ENCODE measurements at places on chromosomes 13 and 19.

DNA sequence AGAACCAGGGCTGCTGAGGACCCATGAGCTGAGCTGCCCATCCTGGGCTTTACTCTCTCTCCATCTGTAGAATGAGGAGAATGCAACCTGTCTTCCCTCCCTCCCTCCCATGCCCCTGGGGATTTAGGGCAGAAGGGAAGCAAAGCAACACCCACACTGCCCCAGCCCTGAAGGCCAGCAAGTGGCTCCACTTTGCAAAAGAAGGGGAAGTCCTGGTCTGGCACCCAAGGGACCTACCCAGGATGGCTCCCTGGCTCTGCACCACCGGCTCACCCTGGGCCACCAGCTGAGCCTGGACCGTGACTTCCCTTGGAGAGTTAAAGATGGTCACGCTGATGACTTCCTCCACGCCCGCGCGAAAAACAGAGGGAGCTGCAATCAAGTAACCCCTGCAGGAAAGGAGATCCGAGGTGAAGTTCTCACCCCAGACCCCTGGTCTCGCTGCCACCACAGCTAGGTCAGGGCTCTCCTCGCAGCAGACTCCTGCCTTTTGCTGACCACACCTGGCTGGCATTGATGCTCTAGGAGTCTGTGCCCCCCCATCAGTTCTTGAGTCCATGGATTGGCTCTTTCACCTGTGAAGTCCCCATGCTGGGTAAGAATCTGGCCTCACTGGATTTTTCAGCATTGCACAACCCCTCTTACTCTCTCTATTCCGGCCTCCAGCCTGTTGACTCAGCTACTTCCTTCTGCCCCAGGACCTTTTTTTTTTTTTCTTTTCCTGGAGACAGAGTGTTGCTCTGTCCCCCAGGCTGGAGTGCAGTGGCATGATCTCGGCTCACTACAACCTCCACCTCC, 4.6 kb downstream of the CPAMD8 start:
- DNase-seq: no peak

DNA sequence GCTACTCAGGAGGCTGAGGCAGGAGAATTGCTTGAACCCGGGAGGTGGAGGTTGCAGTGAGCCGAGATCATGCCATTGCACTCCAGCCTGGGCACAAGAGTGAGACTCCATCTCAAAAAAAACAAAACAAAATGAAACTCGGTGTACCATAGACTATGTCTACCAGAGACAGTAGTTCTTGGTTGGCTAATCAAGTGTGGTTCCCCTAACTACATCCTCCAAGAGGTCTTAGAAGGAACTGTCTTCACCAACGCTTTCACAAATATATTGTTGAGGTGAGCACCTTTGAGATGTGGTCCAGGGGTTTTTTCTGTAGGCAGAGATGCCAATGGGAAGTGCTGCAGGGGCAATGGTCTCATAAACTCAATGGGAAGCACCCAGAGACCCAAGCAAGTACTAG, 48.0 kb downstream of the RFC3 start:
- no peak for DNase-seq

DNA sequence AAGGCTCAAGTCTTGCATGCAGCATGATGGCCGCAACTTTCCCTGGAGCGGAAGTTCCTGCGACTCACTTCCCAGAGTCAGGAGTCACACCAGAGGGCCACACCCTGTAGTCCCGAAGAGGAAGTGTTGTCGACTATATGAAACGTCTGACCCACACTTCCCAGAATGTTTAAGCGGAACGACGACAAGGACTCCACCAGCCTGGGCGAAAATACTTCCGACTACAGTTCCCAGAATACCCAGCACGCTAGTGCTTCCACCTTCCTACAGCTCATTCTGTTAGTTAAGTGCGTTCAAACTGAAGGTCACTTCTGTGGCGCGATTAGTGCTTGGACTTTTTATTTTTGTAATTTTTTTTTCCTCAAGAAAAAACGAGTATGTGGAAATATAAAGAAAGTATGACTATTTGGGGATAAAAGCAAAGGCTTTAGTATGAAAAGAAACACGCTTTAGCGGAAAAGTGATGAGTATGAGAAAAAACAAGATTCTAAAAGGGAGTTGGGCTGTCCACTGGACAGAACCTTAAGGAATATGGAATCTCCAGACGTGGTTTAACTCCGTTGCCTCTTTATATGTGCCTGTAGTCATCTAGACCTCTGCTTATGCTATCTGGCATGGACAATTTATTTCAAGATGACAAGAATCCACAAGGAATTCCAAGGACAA, 15.5 kb upstream of the ZNF112 start:
- no peak for DNase-seq

DNA sequence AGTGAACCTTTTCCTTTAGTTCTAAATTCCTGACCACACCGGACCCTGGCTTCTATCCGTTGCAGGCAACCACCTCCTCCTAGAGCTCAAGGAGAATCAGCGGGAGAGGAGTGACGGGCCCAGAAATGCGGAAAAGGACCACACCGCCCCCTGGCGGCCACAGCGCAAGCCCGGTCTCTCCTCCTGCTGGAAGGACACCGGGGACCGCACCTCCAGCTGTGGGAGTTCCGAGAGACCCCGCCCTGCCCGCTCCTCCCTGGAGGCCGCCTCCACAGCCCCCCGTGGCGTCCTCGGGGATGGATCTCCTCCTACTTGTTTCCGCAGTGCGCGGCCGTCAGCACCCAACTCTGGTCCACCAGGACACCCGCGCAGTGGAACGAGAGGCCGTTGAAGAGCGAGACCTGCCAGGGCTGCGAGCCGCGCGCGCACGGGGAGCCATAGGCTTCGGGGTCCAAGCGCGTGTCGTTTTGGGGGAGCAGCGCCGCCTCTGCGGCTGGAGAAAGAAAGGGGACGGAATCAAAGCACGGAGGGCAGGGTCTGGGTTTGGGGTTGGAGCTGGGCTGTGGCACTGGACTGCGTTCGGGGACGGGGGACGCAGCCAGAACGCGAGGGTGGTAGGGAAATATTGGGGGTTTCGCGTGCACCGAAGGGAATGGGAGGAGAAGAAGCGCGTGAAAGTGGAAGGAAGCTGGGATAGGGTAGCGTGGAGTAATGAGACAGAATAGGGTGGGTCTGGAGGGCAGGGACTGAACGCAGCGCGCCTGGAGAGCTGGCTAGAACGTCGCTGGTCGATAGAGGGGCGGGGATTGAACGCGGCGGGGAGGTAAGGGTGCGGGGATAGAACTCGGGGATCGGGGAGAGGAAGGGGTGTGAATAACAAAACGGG, 2.5 kb downstream of the KLK10 start:
- DNase-seq: no peak

DNA sequence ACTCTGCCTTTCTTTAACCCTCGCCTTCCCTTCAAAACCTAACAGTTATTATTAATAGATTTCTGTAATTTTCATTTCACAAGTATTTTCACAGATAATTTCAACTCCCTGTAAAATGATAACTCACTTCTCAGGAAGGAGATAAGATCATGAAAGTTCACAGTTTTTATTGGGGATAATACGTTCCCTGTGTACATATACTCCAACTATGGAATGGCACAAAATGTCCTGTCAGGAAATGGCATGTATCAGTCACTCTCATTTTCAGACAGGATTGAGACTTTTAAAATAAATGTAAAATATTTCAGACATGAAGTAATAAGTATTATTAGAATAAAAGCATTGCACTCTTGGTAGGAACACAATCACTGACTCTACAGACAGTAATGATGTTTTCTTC, 932 bp upstream of the TRAPPC2B start:
- DNase-seq: no peak

- no peak for DNase-seq
Measured at GRCh38 chr19:49104229-49104864, 9.8 kb upstream of the LIN7B start.

- no peak for DNase-seq
Measured at GRCh38 chr13:40120781-40121180, 465.3 kb downstream of the COG6 start.

GRCh38 chr19:45016388-45017314, 15.4 kb downstream of the RELB start:
- no peak for DNase-seq

GRCh38 chr13:53216773-53217172, 188.2 kb downstream of the OLFM4 start:
- no peak for DNase-seq

- peak; percentile 89 for DNase-seq
Measured at GRCh38 chr19:12884926-12885748, 1.9 kb downstream of the KLF1 start.

GRCh38 chr19:20151617-20152145, 15.3 kb upstream of the ZNF486 start:
- no peak for DNase-seq

- no peak for DNase-seq
Measured at GRCh38 chr13:97249093-97249795, 27.1 kb downstream of the MBNL2 start.

DNA sequence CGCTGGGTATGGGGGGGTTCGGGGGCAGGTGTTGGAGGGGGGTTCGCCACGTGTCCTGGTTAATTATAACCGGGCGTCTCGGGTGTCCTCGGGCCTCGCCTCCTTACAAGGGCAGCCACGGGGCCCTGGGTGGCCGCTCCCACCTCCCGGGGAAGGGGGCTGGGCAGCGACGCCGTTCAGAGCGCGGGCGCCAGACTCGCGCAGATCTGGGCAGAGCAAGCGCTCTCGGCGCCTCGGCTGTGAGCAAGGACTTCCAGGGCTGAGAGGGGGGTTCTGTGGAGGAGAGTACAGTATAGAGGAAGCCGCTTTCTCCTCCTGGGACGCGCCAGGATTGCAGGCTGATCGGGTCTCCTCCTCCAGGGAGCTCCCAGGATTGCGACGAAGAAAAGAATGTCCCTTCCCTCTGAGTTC, 1.0 kb upstream of the CKM start:
- DNase-seq: no peak

GRCh38 chr19:31338069-31338776, 11.0 kb downstream of the TSHZ3 start:
- no peak for DNase-seq

GRCh38 chr13:59587971-59588716, 575.6 kb downstream of the DIAPH3 start:
- no peak for DNase-seq

DNA sequence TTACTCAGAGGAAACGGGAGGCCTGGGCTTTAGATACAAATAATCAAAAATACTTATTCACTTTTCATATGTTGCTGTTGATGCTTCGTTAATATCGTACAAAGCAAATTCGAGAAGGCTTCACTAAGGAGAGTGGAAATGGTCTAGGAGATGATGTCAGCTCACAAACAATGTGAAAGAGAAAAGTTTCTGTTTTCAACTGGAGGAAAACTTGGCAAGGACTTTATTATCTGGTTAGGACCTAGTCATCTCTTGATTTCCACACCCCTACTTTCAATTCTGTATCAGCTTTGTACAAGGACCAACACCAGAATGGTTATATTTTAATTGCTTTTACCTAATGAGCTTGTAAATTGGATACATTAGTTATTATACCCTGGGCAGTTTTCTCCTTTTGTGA, 88.0 kb downstream of the SLC10A2 start:
- no peak for DNase-seq

GRCh38 chr13:80101040-80101439, 239.9 kb downstream of the SPRY2 start:
- no peak for DNase-seq

GRCh38 chr13:42497798-42498197, 76.2 kb upstream of the TNFSF11 start:
- no peak for DNase-seq

- no peak for DNase-seq
Measured at GRCh38 chr13:98548230-98548629, 28.7 kb downstream of the STK24 start.

DNA sequence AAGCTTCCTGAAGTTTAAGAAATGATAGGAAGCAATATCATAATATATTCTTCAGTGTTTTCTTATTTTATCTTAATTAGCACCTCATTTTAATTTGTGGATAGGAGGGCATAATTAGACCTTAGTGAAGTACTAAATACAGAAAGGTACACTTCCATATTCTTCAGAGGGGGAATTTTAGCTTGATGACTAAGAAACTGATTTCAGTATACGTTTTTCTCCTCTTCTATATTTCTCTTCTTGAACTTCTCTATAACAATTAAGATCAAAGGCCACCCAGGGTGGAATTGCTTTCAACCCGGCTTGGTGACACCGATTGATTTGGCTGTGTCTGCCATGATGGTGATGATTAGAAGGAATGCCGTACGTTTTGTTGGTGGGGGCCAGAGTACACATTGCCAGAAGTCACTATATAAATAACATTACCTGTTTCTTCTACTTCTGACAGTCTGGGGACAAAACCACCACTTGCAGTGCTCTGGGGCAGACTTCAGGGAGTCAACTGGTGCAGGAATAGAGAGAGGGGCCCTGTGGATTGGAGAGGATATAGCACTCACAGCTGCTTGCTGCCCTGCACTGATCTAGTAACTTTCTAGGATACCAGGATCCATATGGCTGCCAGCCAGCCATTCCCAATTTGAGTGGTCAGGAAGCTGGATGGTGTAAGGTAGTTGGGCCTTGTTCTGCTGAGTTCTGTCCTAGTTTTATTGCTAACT, 73.8 kb downstream of the SPATA13 start:
- no peak for DNase-seq

GRCh38 chr19:16976446-16976845, 50.2 kb downstream of the CPAMD8 start:
- no peak for DNase-seq

DNA sequence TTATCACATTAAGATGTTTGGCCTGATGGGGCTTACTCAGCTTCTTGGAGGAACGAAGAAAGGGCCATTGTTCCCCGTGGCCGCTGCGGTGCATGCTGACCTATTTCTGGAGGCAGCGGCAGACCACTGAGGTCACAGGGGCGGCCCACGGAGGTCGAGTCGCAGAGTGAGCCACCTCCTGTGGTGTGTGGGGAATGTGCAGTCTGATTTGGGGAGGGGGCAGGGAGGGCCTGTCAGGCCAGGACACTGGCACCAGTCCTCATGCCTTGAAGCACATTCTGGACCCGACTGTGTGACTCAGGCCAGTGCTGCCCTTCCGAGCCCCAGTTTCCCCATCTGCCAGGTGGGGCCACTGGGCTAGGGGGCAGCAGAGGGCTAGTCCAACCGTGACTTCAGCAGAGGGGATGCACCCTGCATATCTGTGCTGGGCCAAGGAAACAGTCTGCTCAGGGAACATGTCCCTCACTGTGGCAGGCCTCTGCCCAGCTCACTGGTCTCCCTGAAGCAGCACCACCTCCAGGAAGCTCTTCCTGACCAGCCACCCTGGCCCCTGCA, 6.3 kb downstream of the SLC7A10 start:
- no peak for DNase-seq

DNA sequence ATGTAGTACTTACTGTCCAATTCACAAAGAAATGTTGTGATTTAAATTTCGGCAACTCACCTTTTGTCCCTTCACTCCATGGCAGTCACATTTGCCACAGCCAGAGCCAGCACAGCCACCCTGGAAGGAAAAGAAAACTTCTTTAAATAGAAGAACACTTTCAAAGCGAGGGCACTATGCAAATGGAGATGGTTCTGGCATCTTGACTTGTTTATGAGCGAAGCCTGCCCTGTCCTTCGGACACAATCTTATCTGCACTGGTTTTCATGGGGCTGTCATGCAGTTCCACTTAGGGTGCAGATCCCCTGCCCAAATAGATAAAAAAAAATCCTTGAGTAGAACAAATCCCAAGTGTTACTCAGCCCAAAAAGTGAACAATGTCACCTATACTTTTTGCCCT, 64.3 kb downstream of the COL4A1 start:
- DNase-seq: no peak

- no peak for DNase-seq
Measured at GRCh38 chr13:66835040-66835628, 395.0 kb downstream of the PCDH9 start.

- no peak for DNase-seq
Measured at GRCh38 chr19:2230033-2230531, 6.0 kb downstream of the PLEKHJ1 start.
